A549 (cell line): ENCODE measurements at places on chromosomes 1 and 21.
A peak's percentile ranks its signal among the peaks of the same experiment; 100 is the strongest.

- DNase-seq: no peak
Observed at GRCh38 chr1:228039006-228039903, 32.5 kb downstream of the WNT3A start.

DNA sequence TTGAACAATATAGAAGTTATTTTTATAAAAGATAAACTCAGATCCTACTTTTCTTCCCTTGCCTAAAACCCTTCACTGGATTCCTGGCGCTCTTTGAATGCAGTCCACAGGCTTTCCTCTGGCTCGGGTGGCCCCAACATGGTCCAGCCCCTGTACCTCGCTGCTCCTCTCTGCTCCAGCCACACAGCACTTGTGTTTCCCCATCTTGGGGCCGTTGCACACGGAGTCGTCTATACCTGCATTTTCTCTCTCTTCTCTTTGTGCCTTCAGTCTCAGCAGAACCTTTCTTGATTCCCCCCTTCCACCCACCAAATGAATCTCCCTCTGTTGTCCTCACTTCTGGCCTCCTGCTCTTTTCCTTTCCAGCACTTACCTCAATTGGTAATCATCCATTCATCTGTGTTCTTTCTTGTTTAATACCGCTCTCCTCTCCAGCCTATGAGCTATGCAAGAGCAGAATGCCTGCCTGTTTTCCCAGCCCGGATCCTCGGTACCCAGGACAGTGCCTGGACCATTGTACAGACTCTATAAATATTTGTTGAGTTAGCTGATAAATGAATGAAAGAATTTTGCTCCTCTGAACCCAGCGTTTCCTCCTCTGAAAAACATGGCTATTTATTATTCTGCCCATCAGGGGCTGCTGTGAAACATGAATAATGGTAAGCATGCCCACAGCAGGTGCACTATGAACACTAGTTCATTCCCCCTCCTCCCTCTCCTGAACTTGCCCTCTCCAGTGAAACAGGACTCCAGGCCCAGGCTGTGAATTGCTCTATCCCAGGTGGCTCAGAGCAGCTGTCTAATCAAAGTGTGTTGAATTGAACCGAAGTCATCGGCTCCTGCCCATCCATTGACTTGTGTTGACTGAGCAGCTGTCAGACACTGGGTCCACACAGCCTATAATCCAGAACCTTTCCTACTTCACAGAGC, 266.9 kb downstream of the PTPRU start:
- no peak for DNase-seq

- DNase-seq: no peak
Observed at GRCh38 chr1:184745929-184746638, 8.6 kb downstream of the EDEM3 start.

- DNase-seq: no peak
Observed at GRCh38 chr1:64234714-64235113, 31.3 kb downstream of the UBE2U start.

- DNase-seq: no peak
Observed at GRCh38 chr1:60872426-60873054, 209.8 kb upstream of the NFIA start.

GRCh38 chr1:72062584-72062983, 219.8 kb downstream of the NEGR1 start:
- DNase-seq: no peak

- no peak for DNase-seq
Observed at GRCh38 chr21:20998886-20999285, 677 bp downstream of the NCAM2 start.

DNA sequence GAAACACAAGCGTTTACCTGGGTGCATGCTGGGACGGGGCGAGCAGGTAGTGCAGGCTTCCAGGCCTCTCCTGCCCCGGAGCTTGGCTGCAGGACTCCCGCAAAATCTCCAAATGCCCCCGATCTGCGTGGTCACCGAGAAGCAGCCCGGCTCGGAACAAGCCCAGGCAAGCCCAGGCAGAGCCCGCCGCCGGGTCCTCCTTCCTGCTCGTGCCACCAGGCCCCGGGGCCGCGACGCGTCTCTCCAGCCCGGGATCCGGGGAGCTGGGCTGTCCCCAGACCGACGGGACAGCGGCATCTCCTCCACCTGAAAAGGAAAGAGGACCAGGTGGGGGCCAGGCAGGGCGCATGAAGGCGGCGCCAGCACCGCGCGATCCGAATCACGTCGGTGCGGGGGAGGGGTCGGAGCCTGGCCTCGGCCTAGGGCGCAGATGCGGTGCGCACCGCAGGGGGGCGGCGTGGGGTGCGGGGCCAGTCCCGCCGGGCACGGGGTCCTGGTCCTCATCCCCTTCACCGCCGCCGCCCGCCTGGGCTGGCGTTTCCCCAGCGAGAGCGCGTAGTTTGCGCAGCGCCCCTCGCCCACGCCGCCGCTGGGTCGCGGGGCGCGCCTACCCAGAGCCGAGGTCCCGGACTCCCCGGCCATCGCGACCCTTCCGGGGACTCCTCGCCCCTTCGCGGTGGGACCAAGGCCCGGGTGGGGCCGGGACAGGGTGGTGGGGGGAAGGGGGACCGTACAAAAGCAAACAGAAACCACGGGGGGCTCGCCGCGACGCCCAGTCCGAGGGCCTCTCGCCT, 52.4 kb upstream of the H6PD start:
- DNase-seq: no peak

- no peak for DNase-seq
Observed at GRCh38 chr1:240000634-240001033, 91.0 kb upstream of the FMN2 start.

- peak; percentile 58 for DNase-seq
Observed at GRCh38 chr1:48677306-48678287, 99.1 kb downstream of the BEND5 start.

DNA sequence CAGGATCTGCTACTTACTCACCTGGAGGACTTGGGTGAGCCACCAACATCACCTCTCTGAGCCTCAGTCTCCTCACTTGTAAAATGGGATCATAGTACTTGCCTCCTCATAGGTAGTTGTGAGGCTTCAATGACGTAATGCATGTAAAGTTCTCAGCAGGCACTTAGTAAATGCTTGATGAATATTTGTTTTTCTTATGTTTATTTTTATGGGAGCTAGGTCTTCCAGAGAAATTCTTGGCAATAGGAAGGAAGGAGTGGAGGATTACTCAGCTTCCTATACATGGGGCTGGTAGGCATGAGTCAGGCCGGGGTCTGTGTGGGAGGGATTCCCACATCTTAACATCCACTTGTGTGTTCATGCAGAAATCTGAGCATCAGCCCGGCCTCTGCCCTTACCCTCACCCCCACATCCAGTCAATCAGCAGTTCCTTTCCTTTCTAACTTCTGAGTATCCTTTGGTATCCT, 95.4 kb upstream of the USP24 start:
- DNase-seq: peak; percentile 80

DNA sequence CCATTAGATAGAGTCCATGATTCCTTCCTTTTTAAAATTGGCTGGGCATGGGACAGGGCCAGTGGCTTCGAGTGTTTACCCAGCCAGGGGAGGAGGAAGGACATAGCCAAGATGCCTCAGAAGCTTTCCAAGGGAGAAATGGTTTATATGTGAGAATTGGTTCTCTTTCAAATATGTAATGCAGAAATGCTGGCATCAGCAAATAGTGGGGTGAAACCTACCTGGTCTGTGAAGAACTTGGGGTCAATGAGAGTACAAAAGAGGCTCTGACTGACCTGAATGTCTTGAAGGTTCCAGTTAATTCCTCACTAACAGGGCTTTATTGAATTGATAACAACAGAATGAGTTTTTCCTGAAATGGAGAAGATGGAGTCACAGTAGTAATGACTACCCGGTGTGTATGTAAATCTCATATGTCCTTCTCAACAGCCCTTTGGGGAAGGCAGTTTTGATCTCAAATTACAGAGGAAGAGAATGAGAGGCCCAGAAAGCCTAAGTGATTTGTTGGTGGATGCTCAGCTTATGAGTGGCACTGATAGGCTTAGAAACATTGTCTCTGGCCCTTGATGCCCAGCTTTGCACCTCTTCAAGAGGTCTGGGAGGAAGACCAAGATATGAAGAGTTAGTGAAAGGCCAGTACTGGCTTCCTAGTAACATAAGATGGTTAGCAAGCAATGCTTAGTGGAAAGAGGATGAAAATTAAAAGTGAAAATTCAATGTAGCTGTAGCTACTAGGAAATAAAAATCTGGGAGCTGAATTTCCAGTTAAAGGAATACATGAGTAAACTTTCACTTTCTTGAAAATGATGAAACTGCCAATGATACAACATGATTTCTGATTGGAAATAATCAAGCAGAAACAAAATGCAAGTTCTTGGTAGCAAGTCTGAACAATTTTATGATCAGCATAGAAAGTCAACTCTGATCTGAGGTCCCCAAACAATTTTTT, 2.7 kb downstream of the ATF3 start:
- no peak for DNase-seq

DNA sequence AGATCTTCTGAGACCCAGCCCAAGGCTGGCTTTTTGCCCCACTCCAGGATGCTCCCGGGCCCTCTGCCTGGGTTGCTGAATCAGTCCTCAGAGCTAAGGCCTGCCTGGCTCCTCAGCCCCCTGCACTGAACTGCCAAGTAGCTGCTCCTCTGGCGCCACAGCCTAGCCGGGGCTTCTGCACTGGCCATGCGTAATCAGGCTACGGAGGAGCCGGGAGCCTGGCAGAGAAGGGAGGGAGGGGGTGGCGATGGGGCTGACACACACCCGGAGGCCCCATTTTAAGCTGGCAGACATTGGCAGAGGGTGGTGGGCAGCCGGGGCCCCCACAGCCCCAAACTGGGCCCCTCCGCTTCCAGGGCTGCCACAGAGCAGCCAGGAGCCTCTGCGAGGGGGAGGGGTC, 38.7 kb downstream of the ALPL start:
- no peak for DNase-seq

DNA sequence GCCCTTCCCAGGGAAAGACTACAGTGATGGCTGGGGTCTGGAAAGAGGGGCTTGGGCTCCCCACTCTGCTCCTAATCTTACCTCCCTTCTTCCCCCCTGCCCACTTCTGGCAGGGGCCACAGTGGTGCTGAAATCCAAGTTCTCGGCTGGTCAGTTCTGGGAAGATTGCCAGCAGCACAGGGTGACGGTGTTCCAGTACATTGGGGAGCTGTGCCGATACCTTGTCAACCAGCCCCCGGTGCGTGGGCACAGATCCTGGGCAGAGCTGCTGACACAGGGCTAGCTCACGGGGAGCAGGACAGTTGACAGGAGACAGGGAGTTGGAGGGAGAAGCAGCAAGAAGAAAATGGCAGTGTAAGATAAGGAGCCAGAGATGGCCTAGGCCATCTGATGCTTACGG, 2.4 kb downstream of the SLC27A3 start:
- no peak for DNase-seq

DNA sequence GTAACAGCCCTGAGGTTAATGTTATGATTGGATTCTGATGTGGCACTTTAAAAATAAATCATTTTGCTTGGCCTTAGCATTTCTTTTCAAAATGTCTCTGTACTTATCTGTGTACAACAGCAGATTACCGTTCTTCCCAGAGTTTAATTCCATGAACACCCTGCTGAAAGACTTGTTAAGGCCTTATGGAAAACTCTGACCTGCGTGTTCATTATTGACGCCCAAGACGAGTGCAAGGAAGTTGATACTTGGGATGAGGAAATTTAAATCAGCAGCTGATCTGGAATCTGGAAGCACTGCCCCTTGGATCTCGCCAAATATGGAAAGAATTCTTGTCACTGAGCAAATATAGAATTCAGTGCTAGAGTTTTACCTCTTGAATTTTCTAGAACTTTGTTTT, 6.7 kb downstream of the ERG start:
- no peak for DNase-seq

GRCh38 chr1:214476229-214476985, 75.0 kb downstream of the PTPN14 start:
- DNase-seq: no peak

- no peak for DNase-seq
Observed at GRCh38 chr1:243354511-243355153, 98.8 kb downstream of the SDCCAG8 start.

- no peak for DNase-seq
Observed at GRCh38 chr1:24020025-24020424, 39.9 kb upstream of the SRSF10 start.

DNA sequence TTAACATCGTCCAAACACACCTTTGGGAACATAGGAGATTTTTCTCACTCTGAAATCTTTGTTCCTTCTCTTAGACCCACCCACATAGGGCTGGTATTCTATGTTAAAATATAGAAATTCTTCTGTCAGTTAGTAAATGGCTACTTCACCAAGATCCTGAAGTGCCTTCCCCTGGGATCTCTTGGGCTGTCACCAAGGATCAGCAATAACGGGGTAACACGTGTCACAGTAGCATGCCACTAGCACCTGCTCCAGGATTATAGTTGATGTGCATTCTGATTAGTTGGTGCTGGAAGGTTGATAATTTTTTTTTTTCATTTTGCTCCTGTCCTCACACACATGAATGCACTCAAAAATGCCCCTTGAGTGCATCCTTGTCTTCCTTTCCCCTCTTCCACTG, 298.7 kb downstream of the NTNG1 start:
- no peak for DNase-seq

GRCh38 chr1:14294860-14295536, 303.5 kb upstream of the KAZN start:
- no peak for DNase-seq

DNA sequence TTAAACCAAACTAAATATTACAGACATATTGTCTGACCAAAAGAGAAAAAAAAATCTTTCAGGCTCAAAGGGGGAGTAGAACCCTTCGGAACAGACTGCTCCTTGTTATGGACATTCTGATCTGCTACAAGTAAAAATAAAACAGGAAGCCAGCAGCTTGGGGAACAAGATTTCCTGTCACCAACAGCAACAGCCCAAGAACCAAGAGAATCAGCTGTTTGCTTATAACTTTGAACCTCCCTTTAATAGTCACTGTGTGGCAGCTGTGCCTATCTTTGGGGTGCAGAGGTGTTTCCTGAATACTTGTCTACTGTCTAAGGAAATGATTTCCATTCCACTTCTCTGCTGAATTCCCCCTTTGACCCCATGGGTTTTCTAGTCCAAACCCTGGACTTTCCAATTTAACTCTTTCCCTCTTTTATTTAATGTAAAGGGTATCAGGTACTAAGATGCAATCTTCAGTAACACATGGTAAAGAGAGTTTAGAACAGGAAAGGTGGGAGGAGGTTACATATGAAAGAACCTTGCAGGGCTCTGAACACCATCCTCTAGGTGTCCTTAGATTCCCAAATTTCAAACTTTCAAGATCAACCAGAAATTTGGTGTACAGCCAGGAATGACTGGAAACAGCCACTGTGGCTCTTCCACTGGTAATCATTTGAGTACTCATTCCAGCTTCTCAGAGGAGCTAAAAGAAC, 38.6 kb downstream of the GPR3 start:
- DNase-seq: no peak

DNA sequence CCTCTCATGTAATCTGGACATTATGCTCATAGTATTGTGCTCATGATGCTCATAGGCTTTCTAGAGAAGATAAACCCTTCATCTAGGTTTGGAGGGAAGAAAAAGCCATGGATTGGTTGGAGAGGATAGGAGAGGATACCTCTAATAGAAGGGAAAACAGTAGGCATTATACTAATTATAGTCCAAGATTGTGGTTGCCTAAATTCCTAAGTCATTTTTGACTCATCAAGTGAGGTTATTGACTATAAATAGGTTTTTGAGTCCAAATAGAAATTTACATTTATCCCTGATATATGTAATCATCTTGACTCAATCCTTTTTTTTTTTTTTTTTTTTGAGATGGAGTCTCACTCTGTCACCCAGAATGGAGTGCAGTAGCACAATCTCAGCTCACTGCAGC, 5.0 kb downstream of the SYT11 start:
- no peak for DNase-seq
